ENCODE measurements at places on chromosomes 3 and 15.

- peak; percentile 97 for DNase-seq
Measured at GRCh38 chr3:16148783-16149182, 25.7 kb upstream of the GALNT15 start.

DNA sequence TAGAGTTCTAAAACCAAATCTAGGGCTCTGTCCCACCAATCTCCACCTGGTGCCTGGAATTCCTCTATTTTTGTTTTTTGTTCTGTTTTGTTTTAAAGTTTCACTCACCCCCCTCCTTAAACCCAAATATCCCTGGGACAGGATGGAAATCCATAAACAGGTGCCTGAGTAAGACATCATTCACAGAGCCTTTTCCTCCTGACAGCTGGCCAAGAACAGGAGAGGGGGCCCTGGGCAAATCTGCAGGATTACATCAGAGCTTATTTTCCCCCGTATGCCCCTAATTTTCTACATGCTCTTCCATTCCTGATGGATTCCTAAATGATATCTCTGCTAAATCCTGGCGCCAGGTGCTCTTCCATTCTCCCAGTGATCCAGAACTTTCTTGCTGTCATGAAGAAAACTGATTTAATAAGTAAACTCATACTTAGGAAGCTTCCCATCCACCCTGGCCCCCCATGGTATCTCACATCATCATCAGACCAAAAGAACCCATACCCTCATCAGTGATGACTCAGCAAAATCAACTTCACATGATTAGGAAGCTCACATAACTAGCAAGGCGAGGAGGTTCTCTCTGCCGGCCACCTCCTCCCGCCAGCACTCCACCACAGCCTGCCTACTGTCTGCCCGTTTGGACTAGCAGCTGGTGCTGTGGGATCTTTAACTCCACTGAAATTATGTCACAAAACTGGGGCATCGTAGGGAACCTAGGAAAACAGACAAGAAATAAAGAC is 61.0 kb downstream of the LIPC start:
- DNase-seq, result no peak

DNA sequence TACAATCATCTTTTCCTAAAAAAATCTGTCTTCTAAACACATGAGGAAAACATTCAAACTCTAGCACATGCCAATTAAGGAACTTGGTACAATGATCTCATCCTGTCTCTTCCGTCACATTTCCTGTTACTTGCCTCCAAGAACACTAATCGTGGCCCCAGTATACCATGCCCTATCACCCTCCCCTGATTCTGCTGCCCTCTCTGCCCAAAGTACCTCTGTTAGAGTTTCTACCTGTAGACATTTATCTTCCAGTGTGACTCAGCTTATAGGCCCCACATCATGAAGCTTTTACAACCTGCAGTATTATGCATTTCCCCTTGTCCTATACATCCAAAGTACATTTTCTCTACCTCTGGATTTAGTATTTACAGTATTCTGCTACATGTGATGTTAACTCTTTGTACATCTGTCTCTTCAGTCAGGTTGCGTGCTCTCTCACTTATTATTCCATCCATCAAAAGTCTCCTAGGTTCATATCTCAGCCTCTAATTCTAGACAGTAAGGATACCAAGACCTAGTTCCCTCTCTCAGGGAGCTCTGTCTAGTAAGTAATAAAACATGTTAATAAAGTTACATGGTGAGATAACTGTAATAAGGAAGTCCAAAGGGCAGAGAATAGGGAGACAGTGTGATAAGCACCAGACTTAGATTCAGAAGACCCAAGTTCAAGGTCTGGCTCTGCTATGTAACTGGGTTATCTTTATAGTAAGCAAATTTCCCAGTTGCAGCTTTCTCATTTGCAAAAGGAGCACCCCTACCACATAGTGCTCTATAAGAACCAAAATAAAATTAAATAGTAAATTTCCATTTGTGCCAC is 8.9 kb upstream of the SEMA6D start:
- DNase-seq, result no peak

- no peak for DNase-seq
Measured at GRCh38 chr15:91966194-91966552, 112.7 kb downstream of the SLCO3A1 start.

DNA sequence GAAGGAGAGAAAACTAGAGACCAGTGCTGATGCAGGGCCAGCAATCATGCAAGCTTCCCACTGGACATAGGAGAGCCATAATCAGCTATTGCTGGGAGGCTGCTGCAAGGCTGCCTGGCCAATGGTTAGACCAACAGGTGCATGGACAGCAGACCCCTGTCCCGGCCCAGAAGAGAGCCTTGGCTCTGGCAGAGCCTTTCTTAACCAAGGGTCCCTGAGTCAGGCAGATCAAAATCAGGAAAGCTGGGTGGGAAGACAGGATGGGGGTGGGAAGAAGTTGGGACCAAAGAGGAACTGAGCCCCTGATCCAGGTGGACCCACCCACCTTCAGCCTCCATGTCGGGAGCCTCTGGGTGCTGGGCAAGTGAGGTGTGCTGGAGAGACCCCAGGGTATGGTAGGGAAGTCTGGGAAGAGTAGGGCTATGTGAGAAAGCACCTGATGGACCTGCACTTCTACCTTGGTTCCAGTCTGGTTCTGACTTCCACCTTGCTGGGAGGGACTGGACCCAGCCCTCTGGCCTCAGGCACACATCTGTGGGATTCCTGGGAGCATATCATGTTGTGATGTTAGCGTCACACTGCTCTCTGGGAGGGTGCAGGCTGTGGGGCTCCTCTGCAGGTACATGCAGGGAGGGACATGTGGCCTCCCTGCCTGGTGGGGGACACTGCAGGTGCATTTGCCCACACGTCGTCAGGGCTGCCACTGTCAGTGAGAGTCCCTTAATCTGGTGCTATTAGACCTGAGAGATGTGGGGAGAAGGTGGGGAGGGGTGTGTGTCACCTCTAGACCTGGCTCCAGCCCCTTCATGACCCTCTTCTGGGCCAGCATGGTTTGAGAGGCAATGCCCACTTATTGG is 24.7 kb downstream of the KY start:
- no peak for DNase-seq

GRCh38 chr3:186841620-186842019 is 890 bp upstream of the ADIPOQ start:
- no peak for DNase-seq

GRCh38 chr15:62280625-62281024 is 115.5 kb upstream of the C2CD4B start:
- DNase-seq, result no peak

DNA sequence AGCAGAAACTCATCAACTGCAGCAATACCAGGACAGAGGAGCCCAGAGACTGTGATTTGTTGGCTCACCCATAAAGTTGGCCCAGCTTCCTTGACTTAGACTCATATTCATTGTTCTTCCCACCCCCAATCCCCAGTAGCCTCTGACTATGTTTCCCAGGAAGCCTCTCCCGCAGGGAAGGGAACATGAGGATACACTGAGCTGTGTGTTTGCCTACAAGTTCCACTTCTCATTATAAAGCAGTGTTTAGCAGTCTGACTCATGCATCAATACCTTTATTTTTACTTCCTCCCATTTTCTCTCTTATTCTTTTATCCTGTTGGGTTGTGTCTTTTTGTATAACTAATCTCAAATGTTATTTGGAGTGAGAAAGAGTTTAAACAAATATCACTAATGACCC is 111.6 kb upstream of the PHLDB2 start:
- peak; percentile 88 for DNase-seq

GRCh38 chr15:71648095-71648494 is 162.3 kb upstream of the NR2E3 start:
- DNase-seq, result no peak

DNA sequence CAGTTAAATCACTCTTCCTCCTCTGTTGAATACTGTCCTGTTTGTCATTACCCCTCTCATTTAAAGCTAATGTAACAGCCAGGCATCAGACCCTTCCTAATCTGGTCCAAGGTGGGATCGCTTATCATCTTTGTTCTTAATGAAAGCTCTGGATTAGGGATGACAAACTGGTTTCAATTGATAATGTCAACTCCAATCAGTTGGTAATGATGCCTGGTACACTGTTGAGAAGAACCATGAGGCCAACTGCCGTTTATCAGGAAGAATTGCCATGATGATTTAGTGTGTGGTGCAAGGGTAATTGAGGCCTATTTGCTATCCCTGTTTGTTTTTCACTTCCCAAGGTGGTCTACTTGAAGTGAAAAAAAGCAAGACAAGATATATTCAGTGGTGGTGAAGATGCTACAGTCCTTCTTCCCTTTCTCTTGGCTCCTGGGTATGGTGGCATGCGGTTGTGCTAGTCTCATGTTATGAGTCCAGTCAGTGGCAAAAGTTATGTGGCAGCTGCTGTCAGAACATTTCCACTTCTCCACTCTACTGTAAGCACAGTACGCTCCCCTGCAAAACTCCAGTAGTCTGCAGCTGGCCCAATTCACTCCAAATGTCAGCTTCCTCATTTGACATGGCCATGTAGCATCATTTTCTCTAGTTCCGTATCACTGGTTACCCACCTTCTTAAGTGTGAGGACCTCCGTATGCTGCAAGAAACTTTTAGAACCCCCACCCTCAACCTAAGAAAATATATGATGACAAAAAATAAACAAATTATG is 72.5 kb downstream of the MORC1 start:
- DNase-seq, result no peak

DNA sequence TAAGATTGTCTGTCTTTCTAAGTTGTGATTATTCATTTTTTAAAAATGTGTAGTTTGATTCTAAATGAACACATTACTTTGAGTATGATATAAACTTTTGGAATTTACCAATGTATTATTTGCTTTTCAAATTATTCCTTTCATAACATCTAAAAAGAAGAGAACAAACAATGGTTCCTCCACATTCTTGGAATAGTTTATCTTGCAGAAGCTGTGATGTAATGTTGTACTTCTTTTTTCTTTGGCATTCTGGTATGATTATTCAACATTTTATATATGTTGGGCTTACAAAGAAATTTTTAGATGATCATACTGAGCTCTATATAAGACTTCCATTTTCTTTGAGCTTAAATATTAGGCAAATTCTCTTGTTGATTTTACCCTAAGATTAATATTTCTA is 419.2 kb downstream of the DIPK2A start:
- DNase-seq, result no peak

GRCh38 chr3:32499585-32499984 is 3.1 kb downstream of the CMTM6 start:
- DNase-seq, result no peak

GRCh38 chr3:52650439-52650838 is 35.3 kb downstream of the PBRM1 start:
- peak; percentile 6 for DNase-seq

DNA sequence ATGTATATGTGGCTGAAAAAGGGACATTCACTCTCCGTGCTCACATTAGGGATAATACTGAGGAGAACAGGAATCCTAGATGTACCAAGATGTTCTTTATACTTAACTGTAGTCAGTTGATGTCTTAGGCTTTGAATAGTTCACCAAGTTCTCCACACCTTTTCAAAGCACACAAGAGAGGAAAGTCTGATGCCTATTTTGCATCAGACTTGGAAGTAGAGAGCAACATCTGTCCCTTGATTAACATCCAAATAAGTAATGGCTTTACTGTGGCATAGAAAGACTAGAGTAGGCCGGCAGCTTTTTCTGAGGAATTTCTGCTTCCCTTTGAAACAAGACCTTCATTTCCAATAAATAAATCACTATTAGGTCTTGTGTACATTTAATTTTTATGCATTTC is 34.0 kb downstream of the PIGB start:
- no peak for DNase-seq

- peak; percentile 79 for DNase-seq
Measured at GRCh38 chr3:51371943-51372557, 13.0 kb upstream of the MANF start.

DNA sequence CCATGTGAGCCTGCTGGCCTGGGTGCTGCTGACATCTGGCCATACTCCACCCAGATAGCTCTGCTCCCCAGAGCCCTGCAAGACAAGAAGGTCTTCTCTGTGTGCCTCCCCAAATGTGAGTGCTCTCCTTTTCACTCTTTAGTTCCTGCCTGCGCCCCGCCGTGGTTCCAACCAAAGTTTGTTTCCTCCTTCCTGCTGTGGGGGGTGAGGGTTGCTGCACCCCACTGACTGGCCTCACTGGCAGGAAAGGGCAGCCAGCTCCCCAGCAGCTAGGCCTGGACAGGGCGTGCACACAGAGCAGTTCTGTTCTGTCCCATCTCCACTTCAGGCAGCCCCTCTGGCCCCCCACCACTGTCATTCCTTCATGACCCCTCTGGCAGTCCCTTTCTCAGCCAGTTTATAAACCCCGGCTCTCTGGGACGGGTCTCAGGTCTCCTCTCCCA is 5.4 kb upstream of the CCDC174 start:
- no peak for DNase-seq

GRCh38 chr15:80785335-80785734 is 6.2 kb downstream of the CEMIP start:
- DNase-seq, result no peak

GRCh38 chr3:163328680-163329079 is 1749.6 kb downstream of the SI start:
- no peak for DNase-seq

- no peak for DNase-seq
Measured at GRCh38 chr15:89389841-89390603, 55.4 kb upstream of the POLG start.

- DNase-seq, result no peak
Measured at GRCh38 chr15:38695249-38696108, 130.9 kb upstream of the RASGRP1 start.

GRCh38 chr3:30340500-30340899 is 265.9 kb upstream of the TGFBR2 start:
- no peak for DNase-seq

GRCh38 chr3:62749657-62750056 is 125.6 kb downstream of the CADPS start:
- DNase-seq, result no peak

GRCh38 chr15:79373728-79374127 is 58.4 kb upstream of the MINAR1 start:
- no peak for DNase-seq

DNA sequence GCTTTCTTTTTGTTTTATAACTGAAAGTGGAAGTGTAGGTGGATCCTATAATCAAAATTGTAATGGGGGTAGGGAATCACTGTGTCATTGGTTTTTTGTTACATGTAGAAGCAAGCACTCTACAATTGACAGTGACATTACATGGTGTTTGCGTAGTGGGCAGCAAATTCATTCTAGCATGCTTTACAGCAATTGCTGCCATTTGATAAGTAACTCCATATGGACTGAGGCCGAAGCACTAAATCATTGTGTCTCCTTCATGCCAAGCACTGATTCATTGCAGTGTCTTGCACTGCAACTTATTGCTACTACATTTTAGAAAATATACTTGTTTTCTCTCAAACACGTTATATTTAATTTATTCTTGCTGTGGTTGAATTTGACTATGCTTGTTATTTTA is 933.9 kb downstream of the NSUN3 start:
- no peak for DNase-seq

DNA sequence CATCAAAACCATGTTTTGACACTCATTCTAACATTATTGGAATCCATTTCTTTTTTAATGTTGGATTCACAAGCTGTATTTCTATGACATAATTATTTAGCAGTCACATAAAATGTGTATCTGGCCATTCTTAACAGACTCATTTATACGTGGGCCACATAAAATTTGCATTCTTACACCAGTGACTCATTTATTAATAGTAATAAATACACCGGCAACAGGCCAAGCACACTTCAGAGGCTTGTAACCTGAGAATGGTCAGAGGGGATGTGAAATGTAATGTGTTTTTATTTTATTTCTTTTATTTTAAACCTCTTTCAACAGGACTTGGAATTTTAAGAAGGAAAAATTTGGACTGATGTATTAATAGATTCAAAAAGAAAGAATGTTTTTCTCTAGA is 384.9 kb upstream of the RARB start:
- DNase-seq, result no peak

Measured in fibroblast of mammary gland (primary cell).